ENCODE measurements at places on chromosomes 11 and 22.

DNA sequence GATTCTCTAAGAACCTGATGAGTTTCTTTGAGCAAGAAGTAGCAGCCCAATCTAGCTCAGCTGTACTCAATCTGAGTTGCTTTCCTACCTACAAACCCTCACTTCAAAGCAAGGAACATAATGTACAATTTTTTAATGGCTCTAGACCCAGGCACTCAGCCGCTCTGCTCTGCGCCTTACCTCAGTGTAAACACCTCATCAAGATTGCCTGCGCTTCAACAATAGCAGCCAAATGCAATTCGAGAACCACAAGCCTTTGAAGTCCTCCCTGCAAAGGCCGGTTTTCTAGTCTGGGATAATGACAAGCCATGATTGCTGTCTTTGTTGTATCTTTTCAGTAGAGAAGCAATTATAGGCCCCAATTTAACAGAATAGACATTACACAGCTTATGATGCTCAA lies 38.0 kb downstream of the JHY start:
- DNase-seq, result no peak

- DNase-seq, result peak; percentile 1
Measured at GRCh38 chr22:49660321-49660720, 167.4 kb downstream of the BRD1 start.

GRCh38 chr11:73400293-73400692 lies 24.1 kb downstream of the RELT start:
- DNase-seq, result no peak

GRCh38 chr22:29520851-29521250 lies 32.7 kb downstream of the THOC5 start:
- DNase-seq, result no peak

DNA sequence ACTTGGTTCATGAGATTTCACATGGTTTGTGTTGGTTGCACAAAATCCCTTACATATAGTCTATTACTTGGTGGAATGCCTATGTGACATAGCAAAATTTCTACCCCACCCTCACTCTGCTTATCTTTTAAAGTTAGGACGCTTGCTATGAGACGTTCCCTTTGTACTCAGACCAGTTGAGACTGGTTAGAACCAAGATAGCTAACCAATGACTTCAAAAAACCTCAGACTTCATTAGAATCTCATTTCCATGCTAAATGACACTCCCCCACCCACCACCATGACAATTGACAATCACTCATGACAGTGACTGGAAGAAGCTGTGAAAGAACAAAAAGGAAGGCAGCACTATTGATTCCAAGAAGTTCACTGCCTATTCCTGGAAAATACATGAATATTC lies 313.6 kb downstream of the ETS1 start:
- no peak for DNase-seq

DNA sequence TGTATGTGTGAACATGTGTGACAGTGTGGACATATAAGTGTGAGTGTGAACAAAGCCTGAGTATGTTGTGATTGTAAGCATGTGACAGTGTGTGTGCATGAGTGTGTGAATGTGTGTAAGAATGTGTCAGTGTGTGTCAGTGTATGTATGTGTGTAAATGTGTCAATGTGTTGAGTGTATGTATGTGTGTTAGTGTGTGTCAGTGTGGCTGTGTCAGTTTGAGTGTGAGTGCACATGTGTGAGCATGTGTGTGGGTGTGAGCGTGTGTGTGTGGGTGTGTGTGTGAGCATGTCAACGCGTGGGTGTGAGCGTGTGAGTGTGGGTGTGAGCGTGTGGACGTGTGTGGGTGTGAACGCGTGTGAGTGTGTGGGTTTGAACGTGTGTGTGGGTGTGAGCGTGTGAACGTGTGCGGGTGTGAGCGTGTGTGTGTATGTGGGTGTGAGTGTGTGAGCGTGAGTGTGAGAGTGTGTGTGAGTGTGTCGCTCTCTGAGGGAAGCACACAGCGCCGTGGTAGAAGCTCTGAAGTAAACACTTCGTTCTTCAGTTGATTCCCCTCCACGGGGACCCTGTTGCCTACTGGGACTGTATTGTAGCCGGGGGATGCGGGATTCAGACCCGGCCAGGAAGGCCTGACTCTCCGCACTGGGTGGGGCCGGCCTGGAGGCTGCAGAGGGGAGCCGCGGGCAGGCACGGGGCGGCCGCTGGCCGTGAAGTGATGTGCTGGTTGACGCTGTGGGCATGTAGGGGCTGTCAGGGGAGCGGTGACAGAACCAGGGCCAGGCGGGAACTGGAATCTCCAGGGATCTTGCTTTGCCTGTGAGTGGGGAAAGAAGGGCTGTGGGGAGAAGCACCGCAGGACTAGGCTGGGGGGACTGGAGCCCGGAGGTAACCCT lies 21.1 kb downstream of the RPS6KA4 start:
- no peak for DNase-seq

DNA sequence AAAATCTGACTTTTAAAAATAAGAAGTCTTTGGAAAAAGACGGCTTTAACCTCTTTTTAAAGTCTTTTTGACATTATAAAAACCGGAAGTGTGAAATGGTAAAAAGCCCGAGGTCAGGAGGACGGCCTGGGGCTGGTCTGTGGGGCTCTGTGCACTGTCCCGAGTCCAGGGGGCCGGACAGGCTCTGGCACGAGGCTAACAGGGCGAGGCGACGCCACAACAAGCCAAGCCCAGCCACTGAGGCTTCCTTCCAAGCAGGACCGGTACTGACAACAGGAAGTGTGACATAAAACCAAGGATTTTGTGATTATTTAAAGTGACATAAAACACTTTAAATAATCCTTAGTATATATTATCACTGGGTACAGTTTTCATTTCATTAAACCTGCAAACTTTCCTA lies 39.2 kb downstream of the BRD1 start:
- no peak for DNase-seq

DNA sequence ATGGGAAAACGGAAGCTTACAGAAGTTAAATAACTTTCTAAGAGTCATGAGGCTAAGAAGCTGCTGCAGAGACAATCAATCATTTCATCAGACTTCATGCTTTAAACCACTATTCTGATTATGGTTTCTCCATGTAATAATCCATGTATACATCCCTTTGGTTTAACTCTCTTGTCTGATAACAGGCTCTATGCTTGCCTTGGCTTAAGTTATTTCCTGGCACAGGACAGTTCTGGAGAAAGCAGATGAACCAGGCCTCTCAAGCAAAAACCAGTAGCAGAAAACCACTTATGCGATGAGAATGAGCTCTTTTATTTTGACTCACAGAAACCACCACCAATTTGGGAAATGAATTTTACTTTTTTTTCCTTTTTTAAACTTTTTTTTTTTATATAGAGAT lies 6.5 kb upstream of the PCF11 start:
- DNase-seq, result no peak

- peak; percentile 75 for DNase-seq
Measured at GRCh38 chr11:615504-616319, at the start of gene IRF7. TSS of gene IRF7 (minus strand) at chr11:615950. CDS start at chr11:615364, 586 bp downstream.

DNA sequence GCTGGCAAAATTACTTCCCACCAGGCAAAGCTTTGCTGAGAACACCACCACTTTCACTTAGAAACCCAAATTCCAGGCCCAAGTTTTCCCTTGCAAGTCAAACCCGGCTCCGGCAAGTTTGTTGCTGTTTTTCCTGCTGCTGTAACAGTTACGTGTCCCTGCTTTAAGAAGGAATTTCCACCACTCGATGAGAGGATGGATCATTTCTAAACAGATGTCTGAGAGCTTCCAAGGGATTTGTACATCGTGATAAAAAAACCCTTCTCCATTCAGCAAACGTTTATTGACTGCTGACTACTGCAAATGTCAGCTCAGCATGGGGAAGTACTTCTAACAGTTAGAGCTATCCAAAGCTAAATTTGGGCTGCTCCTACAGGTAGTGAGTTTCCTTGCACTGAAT lies 19.7 kb downstream of the P2RX3 start:
- no peak for DNase-seq

GRCh38 chr22:47215851-47216250 lies 453.4 kb downstream of the TBC1D22A start:
- no peak for DNase-seq

DNA sequence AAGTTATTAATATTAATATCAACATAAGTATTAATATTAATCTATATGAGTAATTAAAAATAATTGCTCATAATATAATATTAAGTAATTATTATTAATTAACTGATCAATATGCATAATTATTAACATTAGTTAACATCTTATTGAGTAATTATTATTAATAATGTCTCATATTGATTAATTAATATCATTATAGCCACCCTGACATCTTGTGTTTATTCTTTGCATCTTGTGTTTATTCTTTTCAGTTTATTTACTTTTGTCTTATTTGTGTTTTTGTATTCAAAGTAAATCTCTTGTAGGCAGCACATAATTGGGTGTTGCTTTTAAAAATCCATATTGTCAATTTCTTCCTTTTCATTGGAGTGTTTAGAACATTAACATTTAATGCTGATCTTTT lies 56.6 kb downstream of the MYEOV start:
- DNase-seq, result no peak

DNA sequence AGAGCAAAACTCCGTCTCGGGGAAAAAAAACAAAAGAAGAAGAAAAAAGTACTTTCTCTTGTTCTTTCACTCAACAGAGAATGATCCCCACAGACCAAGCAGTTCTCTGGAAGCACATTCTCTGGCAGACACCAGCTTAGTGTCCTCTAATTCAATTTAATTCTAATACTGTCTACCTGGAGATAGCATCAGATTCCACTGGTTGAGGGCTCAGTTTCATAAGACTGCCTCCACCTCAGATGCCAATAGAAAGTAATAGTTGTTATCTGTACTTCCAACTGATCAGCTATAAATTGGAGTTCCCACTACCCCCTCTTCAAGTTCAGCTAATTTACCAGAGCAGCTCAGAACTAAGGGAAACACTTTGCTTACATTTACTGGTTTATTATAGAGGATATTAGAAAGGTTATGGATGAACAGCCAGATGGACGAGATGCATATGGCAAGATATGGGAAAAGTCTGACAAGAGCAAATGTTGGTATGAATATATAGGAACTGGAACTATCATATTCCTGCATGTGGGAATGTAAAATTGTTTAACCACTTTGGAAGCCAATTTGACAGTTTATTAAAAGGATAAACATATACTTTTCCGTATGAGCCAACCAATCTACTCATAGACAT lies 64.3 kb downstream of the TMEM135 start:
- no peak for DNase-seq
